IPS DF 6.9 (cell line): ENCODE measurements at places on chromosomes 3 and 15.

DNA sequence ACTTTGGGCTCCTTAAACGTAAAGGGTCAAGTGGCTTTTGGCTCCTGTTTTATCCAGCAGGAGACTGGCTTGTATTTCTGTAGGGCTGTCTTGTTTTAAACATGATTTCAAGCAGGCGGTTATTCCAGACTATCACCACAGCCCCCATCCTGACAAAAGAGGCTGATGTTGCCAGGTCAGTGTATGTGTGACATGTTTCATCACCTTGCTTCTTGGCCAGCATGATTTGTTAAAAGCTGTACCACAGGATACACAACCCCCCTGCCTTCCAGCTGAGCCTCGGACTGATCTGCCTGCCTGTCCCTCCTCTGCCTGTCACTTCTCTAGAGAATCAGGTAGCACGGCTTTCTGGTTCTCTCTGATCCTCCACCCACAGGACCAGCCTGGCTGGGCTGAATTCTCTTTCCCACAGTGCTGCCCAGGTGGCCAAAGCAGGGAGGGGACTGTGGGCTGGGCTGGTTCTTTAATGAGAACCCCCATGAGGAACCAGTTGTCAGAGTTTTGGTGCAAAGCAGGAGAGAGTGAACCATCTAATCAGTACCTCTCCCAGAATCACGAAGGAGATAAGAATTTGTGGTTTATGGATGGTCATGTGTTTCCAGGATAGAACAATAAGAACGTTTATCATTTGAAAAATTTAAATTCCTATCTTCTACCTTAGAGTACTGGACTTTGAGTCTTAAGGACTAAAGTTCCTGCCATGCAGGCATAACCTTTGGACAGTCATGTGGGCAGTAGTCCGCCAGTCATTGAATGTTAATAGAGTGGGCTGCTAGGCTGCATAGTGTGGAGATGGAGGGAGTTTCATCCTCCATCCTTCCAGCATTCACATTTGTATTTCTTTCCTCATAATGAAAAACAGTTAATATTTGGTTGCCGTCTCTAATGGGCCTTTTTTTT, 8.8 kb downstream of the ABHD6 start:
- DNase-seq, result no peak

DNA sequence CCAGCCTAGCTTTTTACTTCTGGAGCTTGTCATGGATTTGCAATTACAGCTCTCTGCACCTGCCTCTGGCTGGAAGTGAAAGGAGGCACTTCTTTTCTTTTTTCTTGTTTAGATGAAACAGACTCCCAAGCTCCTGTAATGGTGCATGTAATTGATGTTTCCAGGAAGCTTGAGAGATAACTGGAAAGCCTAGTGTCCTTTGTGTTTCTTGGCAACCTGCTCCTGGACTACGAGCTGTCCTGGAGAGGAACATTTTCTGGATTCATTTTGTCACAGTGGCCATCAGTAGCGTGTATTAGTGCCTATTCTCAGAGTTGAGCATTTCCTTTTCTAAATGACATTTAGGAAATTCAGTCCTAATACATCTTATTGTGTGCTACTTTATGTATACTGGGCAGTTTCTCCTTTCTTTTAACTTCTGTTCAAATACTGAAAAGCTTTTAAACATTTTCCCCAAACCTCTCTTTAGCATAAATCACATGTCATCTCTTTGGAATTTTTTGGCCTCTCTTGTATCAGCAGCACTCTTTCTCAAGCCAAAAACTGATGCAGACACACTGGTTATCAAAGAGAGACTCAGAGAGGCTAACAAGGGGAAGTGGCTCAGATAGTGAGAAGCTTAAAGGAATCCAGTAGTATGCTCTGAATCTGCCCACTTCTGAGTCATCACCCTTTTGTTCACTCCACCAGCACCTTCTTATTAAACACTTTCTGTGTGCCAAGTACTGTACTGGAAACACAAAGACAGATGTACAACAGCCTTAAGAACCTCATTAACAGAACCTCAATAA, 62.6 kb upstream of the SLC2A2 start:
- DNase-seq, result no peak

DNA sequence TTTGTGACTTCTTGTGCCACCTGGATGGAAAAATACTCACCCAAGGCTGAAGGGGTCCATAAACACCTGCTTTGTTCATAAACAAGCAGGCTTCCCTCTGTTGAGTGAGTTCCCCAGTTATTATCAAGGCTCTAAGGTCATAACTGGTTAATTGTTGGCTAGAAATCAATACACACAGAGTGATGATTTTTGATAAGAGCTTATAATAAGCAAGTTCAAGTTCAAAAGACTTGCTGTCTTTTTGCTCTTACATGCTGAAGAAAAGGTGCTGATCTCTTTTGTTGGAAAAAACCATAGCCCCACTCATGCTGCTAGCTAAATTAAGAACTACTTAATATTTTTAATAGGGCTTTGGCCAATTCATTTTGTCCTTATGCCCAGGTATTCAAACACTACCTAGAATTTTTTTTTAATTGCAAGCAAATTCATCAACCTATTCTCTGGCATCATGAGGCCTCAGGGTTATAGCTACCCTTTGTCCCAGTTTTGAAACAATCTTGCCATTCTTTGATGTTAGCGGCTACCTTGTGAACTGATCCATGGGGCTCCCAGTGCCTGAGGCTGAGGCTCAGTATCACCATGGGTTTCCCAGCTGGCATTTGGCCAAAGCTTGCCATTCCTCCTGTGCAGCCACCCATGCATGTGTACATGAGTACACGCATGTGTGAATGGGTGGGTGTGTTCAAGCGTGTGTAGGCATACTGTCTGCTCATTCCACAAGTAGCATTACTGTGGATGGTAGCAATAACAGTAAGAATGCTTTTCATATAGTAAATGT, 127.6 kb upstream of the LPP start:
- no peak for DNase-seq

DNA sequence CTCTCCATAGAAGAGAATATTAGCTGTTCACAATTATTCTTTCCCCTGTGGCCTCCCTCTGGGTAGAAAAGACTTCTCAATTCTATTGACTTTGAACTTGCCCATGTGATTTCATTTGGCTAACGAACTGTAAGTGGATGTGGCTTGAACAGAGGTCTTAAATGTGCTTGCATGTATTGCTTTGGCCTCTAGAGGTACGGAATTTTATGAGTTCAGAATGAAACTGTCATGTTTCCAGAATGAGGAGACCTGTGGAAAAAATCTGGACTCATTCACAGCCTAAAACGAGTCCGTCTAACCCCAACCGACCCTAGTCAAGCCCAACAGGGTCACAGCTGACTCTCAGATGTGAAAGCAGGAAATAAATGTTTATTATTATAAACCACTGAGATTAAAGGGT, 596.7 kb upstream of the UBE2E2 start:
- no peak for DNase-seq

GRCh38 chr3:71407823-71408222, 175.7 kb downstream of the FOXP1 start:
- DNase-seq, result no peak

GRCh38 chr3:37562876-37563275, 298.8 kb upstream of the CTDSPL start:
- DNase-seq, result no peak

DNA sequence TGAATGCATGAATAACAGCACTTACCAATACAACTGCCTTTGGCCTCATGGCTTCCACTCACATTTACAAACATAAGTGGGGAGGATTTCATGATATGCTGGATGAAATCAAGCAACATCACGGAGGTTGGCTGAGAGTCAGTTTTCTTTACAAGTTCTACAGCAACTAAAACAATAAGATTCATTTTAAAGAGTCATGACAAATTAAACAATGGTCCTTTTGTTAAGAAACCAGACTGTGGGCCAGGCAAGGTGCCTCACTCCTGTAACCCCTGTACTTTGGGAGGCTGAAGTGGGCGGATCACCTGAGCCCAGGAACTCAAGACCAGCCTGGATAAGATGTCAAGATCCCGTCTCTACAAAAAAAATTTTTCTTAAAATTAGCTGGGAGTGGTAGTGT, 12.4 kb downstream of the ATR start:
- DNase-seq, result no peak
